ENCODE measurements at places on chromosomes 6 and 20.

- DNase-seq, result peak; percentile 49
These were observed 8.6 kb upstream of the BTNL2 start for GRCh38 chr6:32415521-32416019.

- DNase-seq, result no peak
These were observed at the start of gene ID4 for GRCh38 chr6:19836799-19837510. Gene ID4, plus strand, starts transcription at chr6:19837370. Its CDS starts 385 bp downstream, at chr6:19837755.

DNA sequence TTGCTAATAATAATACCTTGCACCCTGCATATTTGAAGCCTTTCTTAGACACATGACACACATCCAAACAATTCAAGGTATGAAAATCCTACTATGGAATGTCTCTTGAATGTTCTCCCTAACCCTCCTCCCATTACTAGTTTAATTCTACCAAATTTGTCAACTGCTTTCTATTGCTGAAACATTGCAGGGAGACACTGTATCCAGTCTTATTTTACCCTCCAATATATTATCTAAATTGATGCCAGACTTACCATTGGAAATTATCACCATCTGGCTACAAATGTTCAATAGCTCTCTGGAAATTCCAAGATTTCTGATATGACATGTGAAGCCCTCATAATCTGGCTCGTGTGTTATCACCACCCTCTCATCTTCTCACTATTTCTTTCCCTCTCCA is 1027.3 kb upstream of the CITED2 start:
- no peak for DNase-seq

DNA sequence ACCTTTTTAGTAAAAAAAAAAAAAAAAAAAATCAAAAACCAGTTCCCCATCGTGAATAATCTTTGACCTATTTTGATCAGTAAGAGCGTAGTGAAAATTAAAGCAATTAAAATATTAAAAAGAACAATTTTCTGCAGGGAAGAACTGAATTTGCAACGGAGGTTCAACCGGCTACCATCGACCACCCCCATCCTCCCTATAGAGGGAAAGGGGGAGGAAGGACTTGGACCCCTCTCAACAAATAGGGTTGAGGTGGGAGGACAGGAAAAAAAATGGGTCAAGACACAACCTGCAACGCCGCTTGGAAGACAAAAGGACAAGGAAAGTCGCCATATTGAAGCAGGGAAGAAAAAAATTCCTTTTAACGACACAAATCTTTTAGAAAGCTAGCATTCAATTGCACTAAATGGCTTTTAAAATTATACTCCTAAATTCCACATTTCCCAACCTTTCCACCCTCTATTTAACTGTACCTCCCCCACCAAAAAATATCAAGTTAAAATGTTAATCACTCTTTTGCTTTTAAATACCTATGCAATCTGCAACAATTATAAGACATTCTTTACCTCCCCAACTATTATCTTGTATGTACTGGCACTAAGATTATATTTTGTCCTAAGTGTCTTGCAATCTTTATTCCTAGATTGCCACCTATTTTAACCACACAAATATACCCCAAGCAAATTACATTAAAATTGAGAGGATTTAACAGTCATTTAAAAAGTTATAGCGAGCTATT is 1.7 kb downstream of the PPP1R10 start:
- DNase-seq, result no peak

- DNase-seq, result no peak
These were observed 90.6 kb upstream of the ADGRF1 start for GRCh38 chr6:47132724-47133123.

DNA sequence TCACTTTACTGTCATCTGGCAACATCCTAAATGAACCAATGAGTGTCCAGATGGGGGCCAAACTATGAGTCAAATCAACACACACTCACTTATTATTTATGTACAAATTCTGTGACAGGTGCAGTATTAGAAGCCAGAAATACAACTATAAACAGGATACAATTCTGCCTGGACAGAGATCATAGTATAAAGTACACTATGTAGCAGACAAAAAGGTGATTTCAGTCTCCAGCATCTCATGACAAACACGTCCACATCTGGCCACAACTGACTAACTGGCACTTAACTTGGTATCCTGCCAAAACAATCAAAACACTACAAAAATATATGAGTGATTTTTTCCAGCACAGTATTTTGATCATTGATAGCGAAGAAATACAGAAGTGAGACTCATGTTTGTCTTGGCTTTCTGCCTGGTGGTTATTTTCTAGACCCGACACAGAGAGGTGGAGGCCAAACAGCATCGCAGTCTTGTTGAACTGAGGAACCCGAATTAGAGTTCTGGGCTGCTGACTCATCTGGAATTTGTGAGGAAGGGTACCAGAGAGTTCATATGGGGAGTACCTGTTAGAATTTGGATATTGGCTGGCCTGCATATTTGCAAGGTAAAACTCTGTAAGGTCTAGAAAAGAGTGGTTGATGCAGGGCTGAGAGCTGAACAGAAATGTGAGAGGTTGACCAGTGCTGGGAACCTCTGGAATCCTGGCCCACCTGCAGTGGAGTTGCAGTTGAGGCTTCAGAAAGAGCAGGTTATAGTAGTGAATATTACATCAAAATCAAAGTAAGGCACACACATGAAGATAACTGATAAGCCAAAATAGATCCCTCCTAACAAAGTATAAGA is 475.2 kb downstream of the PTPRT start:
- DNase-seq, result no peak

DNA sequence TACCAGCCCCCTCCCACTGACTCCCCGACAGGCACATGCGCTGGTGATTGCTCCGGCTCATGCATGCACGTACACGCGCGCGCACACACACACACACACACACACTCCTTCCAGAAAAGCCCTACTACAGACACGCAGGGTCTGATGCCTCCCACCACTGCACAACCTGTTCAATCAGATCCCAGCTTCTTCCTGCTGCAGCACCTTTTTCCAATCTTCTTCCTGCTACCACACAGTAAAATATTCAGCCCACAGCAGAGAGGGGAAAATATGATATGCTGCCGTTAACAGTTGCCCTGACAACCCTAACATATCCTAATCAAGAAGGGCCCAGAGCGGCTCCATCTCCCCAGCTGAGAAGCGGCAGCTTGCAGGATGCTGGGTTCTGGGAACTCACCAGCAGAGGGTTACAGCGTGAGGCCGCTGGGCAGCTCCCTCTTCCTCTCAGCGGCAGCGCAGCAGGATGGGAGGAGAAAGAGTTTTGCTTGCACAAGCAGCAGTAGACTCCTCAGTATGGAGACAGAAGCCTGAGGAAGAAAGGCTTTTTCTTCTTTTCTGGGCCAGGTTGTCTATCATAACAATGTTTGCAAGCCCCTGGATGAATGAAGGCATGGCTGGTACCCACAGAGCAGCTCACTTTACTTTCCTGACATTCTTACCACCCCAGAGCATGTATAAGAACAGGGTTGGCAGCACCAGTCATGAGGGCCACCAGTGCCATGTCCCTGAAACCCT is 23.9 kb downstream of the MAP7 start:
- no peak for DNase-seq

DNA sequence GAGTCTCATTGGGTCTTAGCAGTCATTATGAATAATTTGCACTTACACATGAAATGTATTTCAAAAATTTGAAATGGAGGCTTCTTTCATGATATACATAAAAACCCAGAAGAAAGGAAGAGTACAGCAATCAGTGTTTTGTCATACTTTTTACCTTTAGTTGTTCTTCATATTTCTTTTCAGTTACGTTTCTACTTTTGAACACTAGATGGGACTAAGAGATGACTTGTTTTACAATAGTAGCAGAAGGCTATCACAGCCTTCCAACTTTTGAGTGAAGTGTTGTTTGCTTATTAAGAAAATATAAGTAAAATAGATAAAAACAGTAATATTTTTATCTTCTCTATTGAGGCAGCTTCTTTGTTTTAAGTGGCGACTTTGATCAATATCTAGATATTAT is 58.1 kb downstream of the L3MBTL3 start:
- DNase-seq, result no peak

DNA sequence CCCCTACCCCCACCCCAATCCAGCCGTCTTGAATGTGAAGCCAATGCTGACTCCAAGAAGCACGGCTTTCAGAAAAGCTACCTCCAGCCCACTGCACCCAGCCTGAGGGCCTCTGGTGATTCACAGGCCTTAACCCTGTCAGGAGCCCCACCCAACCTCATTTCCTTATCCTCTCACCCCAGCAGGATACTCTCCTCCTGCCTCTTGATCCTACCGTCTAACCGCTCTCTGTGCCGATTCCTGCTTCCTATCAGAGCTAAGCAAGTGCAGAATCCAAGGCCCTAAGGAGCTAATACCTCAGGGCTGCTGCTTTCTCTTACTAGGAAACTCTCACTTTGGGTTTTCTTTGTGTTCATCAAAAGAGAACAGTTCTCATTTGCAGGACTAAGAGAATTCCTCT is 47.2 kb downstream of the TRERF1 start:
- no peak for DNase-seq

DNA sequence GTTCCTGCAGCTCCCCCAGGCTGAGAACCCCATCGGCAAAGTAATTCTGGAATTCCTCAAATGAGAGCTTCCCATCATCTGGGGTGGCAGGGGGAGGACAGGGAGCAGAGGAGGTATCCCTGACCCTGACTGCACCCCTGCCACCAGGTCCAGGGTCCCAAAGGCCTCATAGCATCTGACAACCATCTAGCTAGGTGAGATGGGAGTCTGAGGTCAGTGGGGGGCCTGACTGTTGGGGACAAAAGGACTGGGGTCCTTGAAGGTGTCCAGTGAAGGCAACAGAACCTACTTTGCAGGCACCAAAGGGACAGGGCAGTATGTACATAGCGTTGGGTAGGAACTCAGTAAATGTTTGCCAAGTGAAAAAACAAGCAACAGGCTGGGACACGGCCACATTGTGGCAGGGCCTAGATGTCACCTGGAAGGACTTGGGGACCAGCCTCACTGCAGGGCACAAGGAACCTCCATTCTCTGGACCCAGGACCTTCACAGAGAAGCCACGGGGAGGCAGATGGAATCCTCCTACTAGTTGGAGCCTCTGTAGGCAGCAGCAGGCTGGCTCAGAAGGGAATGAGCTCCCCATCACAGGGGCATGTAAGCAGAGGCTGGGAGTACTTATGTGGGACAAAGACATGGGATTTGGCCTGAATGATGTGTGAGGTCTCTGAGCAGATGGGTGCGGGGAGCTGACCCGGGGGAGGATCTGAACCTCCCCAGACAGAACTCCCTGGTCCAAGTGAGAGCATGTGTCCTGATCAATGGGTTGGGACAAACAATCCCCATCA is 3.3 kb downstream of the NECAB3 start:
- no peak for DNase-seq

- no peak for DNase-seq
These were observed 216.0 kb downstream of the ZFAND3 start for GRCh38 chr6:38035478-38035877.

DNA sequence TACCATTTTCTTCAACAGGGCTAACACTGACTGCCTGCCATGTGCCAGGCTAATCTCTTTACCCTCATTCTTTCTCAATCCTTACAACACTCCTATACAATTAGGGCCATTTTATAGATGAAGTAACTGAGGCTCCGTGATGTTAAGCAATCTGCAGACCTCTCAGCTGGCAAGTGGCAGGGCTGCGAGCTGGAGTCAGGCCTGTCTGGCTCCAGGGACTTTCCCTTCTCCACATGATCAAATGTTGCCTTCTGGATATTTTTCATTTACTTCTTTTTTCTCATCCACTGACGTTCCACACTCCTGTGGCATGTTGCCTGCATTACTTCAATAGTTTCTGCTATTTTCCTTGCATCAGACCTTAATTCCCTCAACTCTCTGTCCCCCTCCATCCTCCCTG is 55.2 kb upstream of the TAGAP start:
- no peak for DNase-seq

DNA sequence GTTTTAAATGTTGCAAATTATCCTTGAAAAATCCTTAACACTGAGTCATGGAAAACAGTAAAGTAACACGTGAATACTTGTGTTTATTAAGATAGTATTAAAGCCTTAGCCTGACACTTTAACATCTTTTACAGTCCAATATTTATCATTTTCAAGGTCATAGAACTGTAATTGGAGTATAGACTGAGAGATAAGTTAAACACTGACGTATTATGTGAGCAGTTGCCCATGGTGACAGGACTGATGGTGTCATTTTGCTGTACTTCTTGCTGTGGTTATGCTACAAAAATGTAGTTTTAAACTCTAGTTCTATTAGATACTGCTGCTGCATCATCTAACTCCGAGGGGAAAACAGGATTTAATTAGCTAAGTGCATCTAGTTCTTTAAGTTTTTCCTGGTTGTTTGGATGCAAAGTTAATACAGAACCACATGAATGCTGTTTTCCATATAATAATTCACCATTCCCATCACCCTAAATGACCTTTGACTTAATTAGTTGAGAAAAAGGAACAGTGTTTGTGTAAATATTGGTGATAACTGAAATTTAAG is 37.8 kb downstream of the SLC2A12 start:
- DNase-seq, result no peak

DNA sequence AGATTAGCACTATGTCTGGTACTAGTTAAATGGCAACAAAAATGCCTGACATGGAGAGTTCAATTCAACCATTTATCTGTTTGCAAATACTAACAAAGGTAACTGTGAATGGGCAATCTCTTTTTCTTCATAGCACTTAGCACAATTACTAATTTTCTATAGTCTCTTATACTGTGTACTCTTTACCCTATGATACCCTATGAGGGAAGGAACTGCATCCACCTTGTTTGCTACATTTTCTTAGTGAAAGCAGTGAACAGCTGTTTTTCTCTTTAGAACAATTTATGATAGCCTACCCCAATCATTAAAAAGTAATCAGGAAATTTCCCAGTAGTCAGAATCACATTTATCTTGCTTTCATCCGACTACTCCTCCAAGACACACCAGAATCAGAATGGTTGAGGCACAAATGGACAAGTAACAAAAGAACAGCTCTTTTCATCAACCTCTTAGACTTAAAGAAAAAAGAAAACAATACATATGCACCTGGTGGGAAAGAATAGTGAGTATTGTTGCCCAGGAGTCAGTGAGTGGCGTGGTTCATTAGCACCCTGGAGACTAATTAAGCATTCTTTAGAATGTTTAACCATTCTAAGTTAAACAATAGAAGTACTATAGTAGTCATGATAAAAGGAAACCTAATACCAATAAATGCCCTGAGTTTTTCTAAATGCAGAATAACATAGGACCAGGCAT is 16.7 kb downstream of the ZNF292 start:
- no peak for DNase-seq

DNA sequence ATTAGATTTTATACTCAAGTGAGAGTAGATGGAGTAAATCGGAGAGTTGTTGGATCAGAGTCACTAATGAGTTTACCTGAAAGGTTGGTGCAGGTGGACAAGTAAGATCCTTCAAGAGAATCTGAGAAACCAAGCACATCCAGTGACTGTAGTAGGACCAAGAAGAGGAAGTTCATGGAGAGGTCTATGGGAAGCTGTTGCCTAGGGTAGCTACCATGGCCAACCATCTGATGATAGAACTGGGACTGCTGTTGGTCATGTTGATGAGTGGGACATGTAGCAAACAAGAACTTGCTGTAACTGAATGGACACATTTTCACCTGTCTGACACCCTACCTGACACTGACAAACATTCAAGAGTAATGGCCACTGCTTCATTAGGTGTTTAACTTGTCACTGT is 11.3 kb upstream of the ADGB start:
- no peak for DNase-seq

- no peak for DNase-seq
These were observed 208.2 kb downstream of the DLL1 start for GRCh38 chr6:170082531-170083187.

GRCh38 chr6:127202676-127203075 is 64.0 kb upstream of the RNF146 start:
- DNase-seq, result no peak

GRCh38 chr6:83443516-83443915 is 12.7 kb upstream of the ME1 start:
- DNase-seq, result no peak

GRCh38 chr20:41412324-41413120 is 45.9 kb upstream of the EMILIN3 start:
- DNase-seq, result no peak
